ENCODE measurements at places on chromosomes 12 and 14. TPM values are rescaled to one million over a fixed set of nuclear protein-coding genes. Genes with fewer than 3 reads are reported as not detected.

IGFBP6 gene
- 29.1 TPM for total RNA-seq

KRT2 gene
- total RNA-seq = not detected

GPR65 gene
- 3.1 TPM for total RNA-seq

NIN gene
- total RNA-seq = 34.5 TPM

RAD9B gene
- 0.55 TPM for total RNA-seq

VWF gene
- 401 TPM for total RNA-seq

STAC3 gene
- 5.0 TPM for total RNA-seq

SERPINA3 gene
- 198 TPM for total RNA-seq

TAS2R14 gene
- total RNA-seq = 1.2 TPM

AKAP6 gene
- 6.9 TPM for total RNA-seq

KRT73 gene
- not detected for total RNA-seq

SLC2A14 gene
- 2.5 TPM for total RNA-seq

ERP27 gene
- total RNA-seq = 16.2 TPM

WNT1 gene
- not detected for total RNA-seq

POP5 gene
- total RNA-seq = 37.9 TPM

PTPRR gene
- total RNA-seq = 1.4 TPM
